ENCODE measurements at places on chromosomes 12 and 14.
A peak's percentile ranks its signal among the peaks of the same experiment; 100 is the strongest.

- DNase-seq, result no peak
These were observed 125.4 kb downstream of the SAMD4A start for GRCh38 chr14:54692284-54692772.

DNA sequence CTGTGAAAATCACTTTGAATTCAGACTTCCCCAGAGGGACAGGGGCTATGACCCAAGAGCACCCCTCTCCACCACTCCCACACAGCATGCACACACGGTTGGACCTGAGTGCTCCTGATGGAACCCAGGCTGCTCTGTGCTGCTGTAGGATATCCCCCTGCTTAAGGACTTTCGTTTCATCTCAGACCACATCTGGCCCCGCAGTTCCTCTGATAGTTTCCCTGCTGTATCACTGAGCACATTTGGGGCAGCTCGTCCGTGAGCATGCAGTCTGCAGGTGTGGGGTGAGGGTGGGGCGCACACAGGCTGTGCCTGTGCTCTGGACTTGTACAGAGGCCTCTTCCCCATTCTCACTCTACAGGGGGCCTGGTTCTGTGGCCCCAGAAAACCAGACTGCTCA is 345.2 kb upstream of the FKBP4 start:
- DNase-seq, result no peak

GRCh38 chr14:51458563-51458955 is 193.2 kb upstream of the FRMD6 start:
- peak; percentile 55 for DNase-seq

DNA sequence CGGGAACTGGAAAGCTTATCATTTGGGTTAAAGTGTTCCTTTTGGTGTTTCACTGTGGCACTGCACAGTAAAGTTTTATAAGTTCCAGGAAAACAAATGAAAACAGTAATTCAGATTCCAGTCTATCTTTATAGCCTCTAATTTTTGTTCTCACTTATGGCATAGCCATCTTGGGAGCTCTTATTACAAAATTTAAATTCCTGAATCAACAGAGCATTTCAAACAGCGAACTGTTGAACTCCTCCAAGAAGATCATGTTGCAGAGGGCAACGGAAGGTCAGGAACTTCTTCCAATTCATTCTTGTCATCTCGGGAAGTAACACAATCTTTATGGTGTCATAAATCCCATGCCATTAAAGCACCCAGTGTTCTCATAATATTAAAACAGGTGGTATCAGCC is 229.1 kb downstream of the KCNC2 start:
- no peak for DNase-seq

- DNase-seq, result no peak
These were observed 34.2 kb upstream of the PLXNC1 start for GRCh38 chr12:94114166-94114565.

GRCh38 chr12:42758806-42759205 is 169.3 kb upstream of the PRICKLE1 start:
- DNase-seq, result no peak

- no peak for DNase-seq
These were observed 50.3 kb downstream of the ADAMTS20 start for GRCh38 chr12:43501703-43502102.

- no peak for DNase-seq
These were observed 209.5 kb upstream of the ARHGAP5 start for GRCh38 chr14:31867570-31867969.

DNA sequence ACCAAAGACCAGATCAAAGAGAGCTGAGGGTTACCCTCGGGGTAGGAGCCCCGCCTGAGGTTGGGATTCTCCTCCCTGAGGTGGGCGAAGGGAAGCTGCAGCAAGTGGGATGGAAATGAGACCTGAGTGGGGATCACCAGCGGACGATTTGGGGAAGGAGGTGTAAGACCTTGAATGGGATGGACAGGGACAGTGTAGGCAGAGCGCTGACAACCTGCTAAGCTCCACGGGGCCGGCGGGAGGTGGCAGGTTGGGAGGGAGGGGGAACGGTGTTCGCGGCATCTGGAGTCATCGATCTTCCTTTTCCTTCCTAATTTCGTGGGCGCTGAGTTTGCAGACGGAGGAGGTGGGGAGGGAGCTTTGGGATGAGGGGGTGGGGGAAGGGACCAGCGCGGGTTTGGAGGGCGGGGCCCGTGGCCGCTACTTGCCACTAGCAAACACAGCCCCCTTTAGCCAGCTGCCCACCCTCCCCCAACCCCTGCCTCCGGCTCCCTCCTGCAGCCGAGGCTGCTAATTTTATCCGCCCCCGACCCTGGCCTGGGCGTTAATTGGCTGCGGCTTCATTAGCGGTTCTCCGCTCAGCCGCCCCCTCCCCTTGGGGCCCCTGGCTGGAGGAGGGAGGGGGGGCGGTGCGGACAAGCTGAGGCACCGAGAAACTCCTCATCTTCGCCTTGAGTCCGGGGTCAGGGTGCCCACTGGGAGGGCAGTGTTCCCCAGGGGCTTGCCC is 2.8 kb upstream of the SHMT2 start:
- no peak for DNase-seq

GRCh38 chr12:57401165-57401564 is 29.7 kb downstream of the R3HDM2 start:
- DNase-seq, result no peak

GRCh38 chr12:98883231-98883630 is 238.1 kb downstream of the APAF1 start:
- no peak for DNase-seq

GRCh38 chr14:91919814-91920213 is 27.7 kb downstream of the FBLN5 start:
- no peak for DNase-seq

GRCh38 chr14:105255021-105255507 is 6.7 kb downstream of the BTBD6 start:
- DNase-seq, result no peak

- no peak for DNase-seq
These were observed 193.6 kb upstream of the GARIN6 start for GRCh38 chr12:99453836-99454538.

DNA sequence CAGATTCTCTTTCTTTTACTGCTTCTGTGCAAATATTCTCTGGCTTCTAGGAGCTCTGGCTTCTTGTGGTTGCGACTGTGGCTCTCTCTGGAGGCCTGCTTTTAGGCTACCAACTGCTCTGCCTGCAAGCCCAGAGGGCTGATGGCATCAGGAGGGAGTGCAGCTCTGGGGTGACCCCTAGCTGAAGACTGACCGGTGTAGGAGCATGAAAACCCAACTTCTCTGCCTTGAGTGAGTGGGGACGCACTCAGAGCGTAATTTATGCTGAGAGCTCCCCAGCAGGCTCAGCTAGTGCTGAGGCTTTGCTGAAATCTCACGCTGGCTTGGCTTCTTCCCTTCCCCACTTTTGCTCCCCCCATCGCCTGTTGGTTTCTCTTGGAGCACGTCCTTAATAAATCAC is 29.9 kb upstream of the RBM19 start:
- no peak for DNase-seq

- DNase-seq, result no peak
These were observed 78.3 kb downstream of the CDK17 start for GRCh38 chr12:96321941-96322340.

GRCh38 chr12:51174501-51174900 is 1.6 kb upstream of the TFCP2 start:
- DNase-seq, result no peak
